SK-N-SH (cell line): ENCODE measurements at places on chromosomes 16 and 17.

GRCh38 chr17:80212962-80213642 lies 7.0 kb downstream of the SGSH start:
- DNase-seq, result no peak

DNA sequence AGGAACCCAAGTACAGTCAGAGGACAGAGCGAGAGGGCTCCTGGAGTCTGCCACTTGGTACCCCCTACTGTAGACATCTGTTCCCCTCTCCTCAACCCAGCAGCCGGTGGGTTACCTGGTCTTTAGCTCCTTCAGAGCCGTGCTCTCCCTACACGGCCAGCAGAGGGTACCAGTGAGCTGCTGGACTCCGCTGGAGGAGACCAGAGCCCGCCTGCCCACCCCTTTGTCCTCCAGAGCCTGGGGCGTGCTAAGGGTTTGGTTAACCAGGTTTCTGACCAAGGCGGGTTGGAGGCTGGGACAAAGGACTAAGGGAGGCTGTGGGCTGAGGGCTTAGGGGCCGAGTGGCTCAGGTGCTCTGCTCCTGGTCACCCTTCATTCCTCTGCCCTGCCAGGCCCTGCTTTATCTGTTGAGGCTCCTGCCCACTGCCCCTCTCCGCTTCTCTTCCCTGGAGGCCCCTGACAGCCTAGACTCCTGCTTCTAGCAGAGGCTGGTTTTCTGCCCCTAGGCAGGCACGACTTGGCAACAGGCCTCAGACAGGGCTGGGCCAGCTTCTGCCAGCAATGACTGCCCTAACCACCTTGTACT lies 2.7 kb upstream of the HSD11B2 start:
- DNase-seq, result peak; percentile 82

DNA sequence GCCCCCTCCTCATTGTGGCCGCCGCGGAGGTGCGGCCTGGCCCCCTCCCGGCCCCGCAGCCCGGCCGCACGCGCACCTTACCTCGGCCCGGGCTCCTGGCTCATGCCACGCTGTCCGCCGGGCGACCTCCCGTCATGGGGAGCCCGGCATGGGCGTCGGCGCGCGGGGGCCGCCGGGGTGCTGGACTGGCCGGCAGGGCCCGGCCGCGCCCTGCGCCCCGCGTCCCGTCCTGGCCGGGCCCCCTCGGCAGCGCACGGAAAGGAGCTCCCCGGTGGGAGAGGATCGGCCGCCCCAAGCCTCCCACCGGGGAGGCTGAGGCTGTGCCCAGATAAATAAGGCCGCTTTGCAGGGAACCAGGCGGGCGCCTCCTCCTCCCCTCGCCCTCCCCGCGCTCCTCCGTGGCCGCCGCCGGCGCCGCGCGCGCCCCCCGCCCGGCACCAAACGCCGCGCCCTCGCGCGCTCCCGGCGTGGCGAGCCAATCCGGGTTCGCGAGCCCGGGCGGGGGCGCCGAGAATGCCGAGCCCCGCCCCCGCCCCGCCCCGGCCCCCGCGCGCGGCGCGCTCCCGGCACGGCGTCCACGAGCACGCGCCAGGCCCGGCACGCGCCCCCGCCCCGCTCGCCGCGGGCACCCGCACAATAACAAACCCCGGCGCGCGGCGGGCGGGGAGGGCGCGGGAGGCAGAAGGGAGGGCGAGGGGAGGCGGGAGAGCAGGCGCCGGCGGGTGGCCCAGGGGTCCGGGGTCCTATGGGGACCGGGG lies at the start of gene FBXL16:
TSS of gene FBXL16 (minus strand) at position 371 of the 758 bp plus-strand sequence. CDS start 8,396 bp downstream, outside the sequence.
- peak; percentile 98 for DNase-seq

DNA sequence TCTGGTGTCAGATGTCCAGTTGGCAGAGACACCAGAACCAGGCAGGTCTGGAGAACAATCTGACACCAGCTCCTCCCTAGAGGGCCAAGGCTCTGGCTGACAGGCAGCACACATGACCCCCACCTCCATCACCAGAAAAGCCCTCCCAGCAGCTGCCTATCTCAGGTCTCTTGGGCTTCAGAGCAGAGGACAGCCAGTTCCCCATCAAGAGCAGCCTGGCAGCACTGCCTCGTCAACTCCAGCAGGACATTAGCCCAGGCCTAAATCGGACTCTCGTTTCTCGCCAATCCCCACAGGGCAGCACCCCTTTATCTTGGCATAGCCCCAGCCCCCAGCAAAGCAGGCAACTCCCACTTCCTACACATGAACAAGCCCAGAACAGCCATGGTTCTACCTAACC lies 4.4 kb downstream of the JUP start:
- no peak for DNase-seq

DNA sequence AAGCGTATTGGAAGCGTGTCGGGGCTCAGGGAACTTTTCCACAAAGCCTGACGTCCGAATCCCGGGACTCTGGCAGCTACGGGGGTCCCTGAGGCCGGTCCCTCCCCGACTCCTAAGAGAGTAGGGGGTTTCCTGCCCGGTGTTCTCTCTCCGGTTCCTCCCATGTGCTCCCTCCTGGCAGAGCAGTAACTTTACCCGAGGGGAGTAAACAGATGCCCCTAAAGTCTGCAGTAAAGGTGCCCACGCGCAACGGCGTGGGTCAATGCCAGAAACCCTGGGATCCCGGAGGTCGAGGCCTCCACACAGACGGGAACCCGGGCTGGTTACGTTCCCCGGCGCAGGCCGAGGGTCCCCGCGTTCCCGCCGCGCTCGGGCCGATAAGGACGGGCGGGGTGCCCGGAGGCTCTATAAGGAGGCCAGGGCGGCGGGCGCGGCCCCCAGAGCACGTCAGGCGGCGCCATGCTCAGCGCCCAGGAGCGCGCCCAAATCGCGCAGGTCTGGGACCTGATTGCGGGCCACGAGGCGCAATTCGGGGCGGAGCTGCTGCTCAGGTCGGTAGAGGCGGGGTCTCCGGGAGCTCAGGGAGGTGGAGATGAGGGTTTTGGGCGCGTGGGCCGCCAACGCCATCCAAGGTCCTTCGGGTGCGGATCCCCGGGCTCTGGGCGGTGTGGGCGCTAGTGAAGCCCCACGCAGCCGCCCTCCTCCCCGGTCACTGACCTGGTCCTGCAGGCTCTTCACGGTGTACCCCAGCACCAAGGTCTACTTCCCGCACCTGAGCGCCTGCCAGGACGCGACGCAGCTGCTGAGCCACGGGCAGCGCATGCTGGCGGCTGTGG lies at the start of gene HBM:
TSS of gene HBM (plus strand) at position 440 of the 836 bp plus-strand sequence. CDS start at position 460, 20 bp downstream.
- peak; percentile 59 for DNase-seq

GRCh38 chr16:79265196-79265595 lies 335.3 kb downstream of the MAF start:
- no peak for DNase-seq

DNA sequence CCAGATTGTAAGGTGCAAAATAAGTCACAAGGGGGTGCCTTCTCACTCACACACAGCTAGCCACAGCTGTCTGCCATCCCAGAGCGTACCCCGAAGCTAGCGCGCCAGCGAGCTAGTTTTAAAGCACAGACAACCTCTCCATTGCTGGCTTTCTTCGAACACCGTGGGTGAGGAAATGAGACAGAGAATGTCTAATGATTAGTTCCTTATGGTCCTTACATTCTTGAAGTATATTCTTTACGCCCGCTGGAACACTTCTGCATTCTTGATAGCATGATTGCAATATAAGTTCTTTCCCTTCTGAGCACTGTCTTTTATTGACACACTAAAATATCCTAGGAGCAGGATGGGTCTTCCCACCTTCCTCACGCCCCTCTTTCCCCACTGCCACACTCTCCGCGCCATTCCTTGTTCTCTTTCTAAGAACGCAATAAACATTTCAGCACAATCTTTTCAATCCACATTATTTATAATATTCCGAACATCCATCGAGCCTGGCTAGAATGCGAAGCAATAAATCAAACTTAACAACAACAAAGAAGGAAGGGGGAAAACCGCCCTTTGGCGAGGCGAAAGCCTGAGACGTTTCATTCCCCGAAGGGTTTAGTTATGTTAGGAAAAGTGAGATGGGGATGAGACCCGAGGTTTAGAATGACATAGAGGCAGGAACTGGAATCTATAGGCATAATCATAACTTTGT lies 251.3 kb downstream of the NTN1 start:
- DNase-seq, result no peak

GRCh38 chr17:47630614-47631013 lies 19.1 kb upstream of the KPNB1 start:
- peak; percentile 64 for DNase-seq

DNA sequence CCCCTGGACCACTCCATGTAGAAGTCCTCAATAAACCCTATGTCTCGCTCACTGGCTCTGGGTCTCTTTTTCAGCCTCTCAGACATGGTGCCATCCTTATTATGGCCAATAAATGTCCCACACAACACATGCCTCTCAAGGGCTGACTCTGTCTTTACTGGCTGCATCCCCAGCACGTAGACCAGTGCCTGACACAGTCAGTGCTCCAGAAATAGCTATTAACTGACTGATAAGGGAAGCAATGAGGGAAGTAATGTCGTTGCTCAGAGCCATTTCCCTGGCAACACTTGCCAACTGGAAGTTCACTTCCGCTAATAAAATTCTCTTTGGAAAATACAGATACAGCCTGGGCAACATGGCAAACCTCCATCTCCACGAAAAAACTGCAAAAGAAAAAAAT lies 19.1 kb upstream of the APOH start:
- no peak for DNase-seq

DNA sequence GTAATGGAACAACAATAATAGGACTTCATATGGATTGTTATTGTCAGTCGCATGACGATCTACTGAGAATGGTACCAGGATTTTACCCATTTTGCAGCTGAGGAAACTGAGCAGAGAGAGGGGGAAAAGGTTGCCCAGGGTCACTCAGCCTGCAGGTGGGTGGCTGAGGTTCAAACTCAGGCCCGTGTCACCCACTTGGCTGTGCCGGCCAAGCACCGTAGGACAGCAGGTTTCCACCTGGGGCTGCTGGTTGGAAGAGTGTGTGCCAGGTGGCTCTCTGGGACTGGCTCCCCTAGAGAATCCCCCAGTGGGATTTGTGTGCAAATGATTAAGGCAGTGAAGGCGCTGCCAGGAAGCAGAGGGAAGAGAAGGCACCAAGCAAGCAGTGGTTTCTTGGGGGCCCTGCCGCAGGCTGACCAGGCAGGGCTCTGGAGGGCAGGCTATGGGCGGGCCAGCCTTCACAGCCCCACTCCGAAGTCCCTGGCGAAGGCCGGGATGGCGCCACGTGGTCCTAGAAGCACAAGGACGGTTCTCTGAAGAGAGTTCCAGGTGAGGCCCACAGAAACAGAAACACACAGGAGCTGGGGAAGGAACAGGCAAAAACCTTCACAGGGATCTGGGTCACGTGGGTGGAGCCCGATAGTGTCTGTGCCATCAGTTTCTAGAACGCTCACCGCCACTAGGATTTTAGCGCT lies 163.5 kb downstream of the IRF8 start:
- no peak for DNase-seq
